ENCODE measurements at places on chromosomes 11 and 22.

- no peak for DNase-seq
Measured at GRCh38 chr11:30292545-30292944, 30.4 kb upstream of the ARL14EP start.

- no peak for DNase-seq
Measured at GRCh38 chr22:25663654-25664053, 78.3 kb upstream of the MYO18B start.

GRCh38 chr22:35397095-35397904, 2.6 kb upstream of the MCM5 start:
- DNase-seq, result no peak

- no peak for DNase-seq
Measured at GRCh38 chr11:86952221-86952875, 2.8 kb downstream of the FZD4 start.

All from Kasumi-1 (cell line).